Mesenchymal stem cell (in vitro differentiated cells and primary cell): ENCODE measurements at places on chromosomes 4 and X.

DNA sequence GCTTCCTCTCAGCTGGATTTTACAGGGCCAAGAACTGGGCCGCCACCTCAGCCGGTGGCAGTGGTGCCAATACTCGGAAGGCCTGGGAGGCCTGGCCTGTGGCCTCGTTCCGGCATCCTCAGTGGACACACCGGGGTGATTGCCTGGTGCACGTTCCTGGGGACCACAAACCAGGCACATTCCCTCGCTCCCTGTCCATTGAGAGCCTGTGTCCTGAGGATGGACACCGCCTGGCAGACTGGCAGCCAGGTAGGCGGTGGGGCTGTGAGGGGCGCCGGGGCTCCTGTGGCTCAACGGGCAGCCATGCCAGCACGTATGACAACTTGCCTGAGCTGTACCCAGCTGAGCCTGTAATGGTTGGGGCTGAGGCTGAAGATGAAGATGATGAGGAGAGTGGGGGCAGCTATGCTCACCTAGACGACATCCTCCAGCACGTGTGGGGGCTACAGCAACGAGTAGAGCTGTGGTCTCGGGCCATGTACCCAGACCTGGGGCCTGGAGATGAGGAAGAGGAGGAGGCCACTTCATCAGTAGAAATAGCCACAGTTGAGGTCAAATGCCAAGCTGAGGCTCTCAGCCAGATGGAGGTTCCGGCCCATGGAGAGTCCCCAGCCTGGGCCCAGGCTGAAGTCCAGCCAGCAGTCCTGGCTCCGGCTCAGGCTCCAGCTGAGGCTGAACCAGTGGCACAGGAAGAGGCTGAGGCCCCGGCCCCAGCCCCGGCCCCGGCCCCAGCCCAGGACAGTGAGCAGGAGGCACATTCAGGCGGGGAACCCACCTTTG is 70.4 kb downstream of the STARD8 start:
- no peak for DNase-seq

DNA sequence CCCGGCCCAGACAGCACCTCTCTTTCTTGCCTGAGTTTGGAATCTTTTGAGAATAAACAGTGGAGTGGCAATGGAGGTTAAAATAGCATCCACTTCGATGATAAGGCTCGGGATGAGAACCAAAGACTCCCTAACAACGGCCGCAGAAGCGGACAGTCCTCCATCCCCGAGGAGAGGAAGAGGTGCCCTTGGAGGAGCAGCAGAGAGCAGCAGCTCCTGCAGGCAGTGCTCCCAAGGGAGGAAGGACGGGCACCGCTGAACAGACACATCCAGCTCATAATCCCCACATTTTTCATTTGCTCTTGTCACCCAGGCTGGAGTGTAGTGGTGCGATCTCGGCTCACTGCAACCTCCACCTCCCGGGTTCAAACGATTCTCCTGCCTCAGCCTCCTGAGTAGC is 61.3 kb downstream of the DCTD start:
- DNase-seq, result no peak

DNA sequence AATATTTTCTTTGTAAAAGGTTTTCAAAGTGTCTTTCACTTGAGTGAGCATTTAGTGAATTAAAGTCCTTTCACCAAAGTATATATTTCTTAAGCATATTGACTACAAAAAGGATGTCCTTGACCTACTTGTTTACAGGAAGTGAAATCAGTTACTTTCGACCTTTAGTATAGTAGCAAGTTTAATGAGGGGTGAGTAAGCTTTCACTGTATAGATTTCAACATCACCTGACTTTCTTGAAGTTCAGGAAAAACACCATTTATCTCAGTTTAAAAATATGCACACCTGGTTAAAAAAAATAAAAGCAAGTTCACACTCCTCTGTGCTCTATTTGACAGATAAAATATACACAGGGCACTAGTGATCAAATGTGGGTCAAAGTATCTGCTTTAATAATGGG is 88.1 kb downstream of the CCSER1 start:
- DNase-seq, result no peak

DNA sequence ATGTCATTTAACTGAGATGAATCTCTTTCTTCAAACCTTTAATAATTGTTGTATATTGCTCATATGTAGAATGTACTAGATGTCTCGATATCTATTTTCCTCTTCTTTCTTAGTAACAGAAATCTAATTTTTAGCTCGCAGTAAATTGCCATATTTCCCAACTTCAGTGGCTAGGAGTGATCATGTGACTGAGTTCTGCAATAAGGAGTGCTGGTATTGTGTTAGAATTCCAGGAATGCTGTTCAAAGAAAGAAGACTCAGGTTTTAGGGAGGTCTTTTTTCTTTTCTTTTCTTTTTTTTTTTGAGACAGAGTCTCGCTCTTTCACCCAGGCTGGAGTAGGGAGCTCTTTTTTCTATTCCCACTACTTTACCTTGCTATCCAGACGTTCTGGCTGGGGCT is 81.7 kb downstream of the SLC10A7 start:
- DNase-seq, result no peak

DNA sequence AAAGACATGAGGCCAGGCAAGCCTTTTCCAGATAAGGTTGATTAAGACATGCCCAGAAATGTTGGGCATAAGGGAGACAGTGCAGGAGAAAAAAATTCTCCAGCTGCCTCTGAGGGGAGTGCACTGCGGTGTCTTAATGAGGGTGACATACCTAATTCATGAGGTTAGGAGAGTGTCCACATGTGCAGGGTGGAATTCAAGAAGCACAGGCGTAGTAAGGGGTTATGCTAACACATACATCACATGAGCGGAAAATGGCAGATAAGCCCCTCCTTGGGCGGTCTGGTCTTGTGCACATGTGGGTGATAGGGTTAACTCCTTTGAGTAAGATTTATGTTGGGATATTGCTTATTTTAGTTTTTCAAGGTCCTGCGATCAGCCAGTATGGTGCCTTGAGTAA is 122.4 kb downstream of the PHKA2 start:
- peak; percentile 28 for DNase-seq

DNA sequence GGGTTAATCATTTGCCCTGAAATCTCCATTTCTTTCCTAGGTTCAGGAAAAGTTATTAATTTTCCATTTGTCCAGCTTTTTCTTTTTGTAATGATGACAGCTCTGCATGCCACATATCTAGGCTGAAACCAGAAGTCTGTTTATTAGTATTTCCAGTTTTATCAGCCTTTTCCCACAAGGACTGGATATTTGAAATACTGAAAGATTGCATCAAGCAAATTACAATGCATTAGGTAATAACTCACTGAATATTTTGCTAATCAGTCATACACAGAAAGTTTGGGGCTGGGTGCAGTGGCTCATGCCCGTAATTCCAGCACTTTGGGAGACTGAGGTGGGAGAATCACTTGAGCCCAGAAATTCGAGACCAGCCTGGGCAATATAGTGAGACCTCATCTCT is 21.5 kb downstream of the SLC9A7 start:
- DNase-seq, result peak; percentile 5

GRCh38 chrX:148632444-148632843 is 132.0 kb downstream of the AFF2 start:
- no peak for DNase-seq

- no peak for DNase-seq
These were observed 2017.6 kb upstream of the IGFBP7 start for GRCh38 chr4:59127743-59128142.

DNA sequence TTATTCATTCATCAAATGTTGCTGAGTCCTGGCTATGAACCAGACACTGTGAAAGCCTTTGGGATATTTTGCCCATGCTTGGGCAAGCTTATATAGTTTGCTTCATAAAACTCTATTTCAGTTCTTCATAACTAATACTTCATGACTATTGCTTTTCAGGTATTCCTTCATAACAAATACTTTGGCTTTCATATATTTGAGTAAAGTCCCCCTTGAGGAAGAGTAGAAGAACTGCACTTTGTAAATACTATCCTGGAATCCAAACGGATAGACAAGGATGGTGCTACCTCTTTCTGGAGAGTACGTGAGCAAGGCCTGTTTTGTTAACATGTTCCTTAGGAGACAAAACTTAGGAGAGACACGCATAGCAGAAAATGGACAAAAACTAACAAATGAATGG is 1.7 kb upstream of the AFP start:
- DNase-seq, result peak; percentile 12

- peak; percentile 30 for DNase-seq
These were observed 11.2 kb downstream of the IDS start for GRCh38 chrX:149493567-149494562.
